ENCODE measurements at places on chromosomes 2 and 18.

GRCh38 chr2:175840256-175840655, 161.8 kb downstream of the LNPK start:
- no peak for DNase-seq

DNA sequence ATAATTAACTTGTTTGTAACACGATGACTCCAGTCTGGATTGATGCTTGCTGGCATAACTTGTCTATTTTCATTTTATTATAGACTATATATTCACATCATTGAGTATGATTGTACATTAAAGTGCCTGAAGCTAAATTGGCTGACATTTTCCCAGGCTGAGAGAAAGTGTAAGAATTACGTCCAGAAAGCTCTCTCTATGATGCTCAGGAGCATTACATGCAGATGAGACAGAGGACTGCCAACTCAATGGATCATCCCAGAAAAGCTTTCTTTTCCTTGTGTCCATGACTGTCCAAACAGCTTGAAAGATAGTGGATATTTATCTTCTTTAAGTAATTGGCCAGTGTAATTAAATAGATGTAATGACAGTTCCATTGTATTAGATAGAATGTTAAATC, 1372.2 kb upstream of the TMEFF2 start:
- DNase-seq = no peak

DNA sequence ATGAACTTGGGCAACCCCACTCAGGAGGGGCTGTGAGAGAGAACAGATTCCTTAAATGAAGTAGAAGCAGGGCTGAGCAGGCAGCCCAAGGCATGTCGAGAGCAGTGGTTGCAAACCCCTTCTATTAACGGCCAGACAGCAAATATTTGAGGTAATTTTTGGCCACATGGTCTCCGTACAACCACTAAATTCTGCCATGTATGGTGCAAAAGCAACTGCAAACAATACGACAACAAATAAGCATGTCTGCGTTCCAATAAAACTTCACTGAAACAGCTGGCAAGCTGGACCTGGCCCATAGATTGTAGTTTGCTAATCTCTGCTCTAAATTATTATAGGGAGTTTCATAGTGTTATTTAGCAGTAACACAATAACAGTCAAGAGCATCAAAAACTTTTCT, 217.0 kb upstream of the ZNF521 start:
- no peak for DNase-seq

DNA sequence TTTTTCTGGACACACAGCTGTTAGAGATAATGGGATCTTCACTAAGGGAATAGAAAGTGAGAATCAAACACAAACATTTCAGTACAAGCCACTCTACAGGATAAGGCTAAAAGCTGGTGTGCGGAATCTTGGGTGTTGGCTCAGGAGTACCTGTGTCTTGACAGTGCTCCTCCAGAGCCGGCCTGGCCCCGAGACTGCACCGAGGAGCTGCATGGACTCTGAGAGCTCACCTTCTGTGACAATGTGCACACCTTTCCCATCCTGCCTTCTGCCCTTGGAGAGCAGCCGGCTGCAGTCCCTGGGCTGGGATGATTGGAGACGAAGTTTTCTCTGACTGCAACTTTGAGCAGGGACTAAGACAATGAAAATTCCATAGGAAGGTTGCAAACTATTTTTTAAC, 89.1 kb downstream of the TMEM182 start:
- DNase-seq = no peak

GRCh38 chr2:203301667-203302066, 26.5 kb upstream of the ABI2 start:
- no peak for DNase-seq

DNA sequence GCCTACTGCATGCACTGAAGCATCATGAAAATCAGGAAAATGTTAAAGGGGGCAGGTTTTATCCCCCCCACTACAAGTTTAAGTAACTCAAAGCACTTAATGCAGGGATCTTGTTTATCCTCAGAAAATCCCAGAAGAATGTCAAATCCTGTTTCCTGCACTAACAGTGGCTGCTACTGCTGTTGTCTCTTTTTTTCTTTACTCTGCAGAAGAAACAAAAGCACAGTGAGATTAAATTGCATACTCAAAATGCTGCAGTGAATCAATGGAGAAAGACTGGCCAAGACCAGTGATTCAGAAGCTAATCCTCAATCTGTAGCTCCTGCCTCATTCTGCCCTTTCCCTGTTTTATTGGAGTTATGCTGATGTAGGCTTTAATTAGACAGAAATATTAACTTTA, 332.3 kb upstream of the FIGN start:
- no peak for DNase-seq

DNA sequence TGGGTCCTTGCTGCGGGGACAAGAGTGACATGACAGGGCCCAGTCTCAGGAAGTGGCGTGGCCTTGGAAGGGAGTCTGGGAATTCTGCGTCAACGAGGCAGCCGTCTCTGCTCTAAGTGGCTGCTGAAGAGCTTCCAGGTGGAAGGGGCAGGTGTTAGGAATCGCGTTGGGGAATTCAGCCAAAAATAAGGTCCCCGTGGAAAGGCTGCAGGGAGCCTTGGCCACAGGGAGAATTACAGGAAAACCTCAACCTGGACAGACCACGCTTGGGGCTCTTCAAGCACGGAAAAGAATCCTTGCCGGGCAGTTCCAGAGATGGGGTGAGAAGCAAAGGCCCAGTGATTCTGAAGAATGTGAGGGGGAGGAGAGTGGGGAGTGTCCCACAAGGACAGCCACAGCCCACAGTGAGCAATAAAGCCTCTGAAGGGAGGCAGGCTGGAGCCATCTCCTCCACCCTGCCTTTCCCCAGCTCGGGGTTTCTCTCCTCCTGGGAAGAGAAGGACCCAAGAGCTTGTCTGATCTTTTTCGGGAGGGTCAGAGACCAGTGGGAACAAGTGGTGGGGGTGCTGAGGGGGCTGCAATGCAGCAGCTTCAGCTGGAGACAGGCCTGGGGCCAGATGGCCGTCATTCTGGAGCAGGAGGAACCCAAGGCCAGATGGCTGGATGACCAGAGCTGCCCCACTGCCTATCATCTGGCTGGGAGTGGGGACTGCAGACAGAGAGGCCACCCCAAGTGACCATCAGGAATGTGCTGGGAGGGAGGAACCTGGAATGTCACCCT, 106.4 kb upstream of the SMAD2 start:
- DNase-seq = no peak
